A673 (cell line): ENCODE measurements at places on chromosomes 6 and 20. TPM values are rescaled to one million over a fixed set of nuclear protein-coding genes. Genes with fewer than 3 reads are reported as not detected.

- DNase-seq, result no peak
- no peaks in the 10 kb centered on the region for H3K36me3 ChIP-seq
- no peaks in the 10 kb centered on the region for H3K4me1 ChIP-seq
- no peak overlapping the region for H3K4me3 ChIP-seq
- H3K27me3 ChIP-seq, result no peaks in the 10 kb centered on the region
These were observed 107.9 kb upstream of the SYNDIG1 start for GRCh38 chr20:24361541-24361940.

- no peak for DNase-seq
- H3K27ac ChIP-seq, result no peak overlapping the region
- H3K36me3 ChIP-seq, result peaks cover 25% of the 10 kb centered on the region
- no peaks in the 10 kb centered on the region for H3K27me3 ChIP-seq
- H3K4me3 ChIP-seq, result no peak overlapping the region
- peaks cover 15% of the 10 kb centered on the region for H3K4me1 ChIP-seq
These were observed 25.7 kb downstream of the TTI1 start for GRCh38 chr20:38007526-38007925.

DNA sequence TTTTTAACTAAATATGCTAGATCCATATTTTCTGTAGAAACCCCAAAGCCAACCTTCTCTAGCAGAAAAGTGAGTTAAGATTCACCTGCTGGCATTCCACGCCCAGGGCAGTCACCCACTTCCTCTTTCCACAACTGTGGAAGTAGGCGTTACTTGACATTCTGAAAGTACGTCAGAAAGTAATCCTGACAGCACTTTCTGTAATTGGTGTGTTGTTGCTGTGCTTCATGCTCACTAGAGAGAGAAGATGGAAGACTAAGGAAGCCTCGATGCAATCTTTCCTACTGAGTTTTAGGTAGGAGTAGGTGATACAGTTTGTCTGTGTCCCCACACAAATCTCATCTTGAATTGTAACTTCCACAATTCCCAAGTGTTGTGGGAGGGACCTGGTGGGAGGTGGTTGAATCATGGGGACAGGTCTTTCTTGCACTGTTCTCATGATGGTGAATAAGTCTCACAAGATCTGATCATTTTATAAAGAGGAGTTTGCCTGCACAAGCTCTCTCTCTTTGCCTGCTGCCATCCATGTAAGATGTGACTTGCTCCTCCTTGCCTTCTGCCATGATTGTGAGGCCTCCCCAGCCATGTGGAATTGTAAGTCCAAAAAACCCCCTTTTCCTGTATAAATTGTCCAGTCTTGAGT, 101.1 kb downstream of the MAP3K7 start:
- no peaks in the 10 kb centered on the region for H3K36me3 ChIP-seq
- no peak for DNase-seq
- peaks cover 6% of the 10 kb centered on the region for H3K4me1 ChIP-seq
- no peak overlapping the region for H3K27ac ChIP-seq
- H3K4me3 ChIP-seq, result no peak overlapping the region

GRCh38 chr20:13229538-13229937, 8.5 kb downstream of the ISM1 start:
- no peaks in the 10 kb centered on the region for H3K36me3 ChIP-seq
- H3K4me3 ChIP-seq, result no peak overlapping the region
- DNase-seq, result no peak
- peaks cover 14% of the 10 kb centered on the region for H3K27me3 ChIP-seq
- H3K27ac ChIP-seq, result no peak overlapping the region
- H3K4me1 ChIP-seq, result no peaks in the 10 kb centered on the region

- no peak overlapping the region for H3K4me3 ChIP-seq
- no peaks in the 10 kb centered on the region for H3K36me3 ChIP-seq
- H3K27me3 ChIP-seq, result no peaks in the 10 kb centered on the region
- no peak for DNase-seq
These were observed 3.3 kb downstream of the FGD2 start for GRCh38 chr6:37008484-37009465.

DNA sequence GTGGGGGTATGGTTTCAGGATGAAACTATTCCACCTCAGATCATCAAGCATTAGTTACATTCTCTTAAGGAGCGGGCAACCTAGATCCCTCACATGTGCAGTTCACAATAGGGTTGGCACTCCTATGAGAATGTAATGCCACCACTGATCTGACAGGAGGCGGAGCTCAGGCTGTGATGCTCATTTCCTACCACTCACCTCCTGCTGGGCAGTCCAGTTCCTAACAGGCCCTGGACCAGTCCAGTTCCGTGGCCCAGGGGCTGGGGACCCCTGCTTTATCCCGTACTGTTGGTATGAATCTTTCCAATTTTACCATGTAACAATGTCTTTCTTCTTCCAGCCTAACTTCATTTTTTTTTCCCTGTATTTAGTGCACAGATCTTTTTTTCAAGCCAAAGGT, 94.9 kb downstream of the OGFRL1 start:
- no peak for DNase-seq
- H3K27me3 ChIP-seq, result no peaks in the 10 kb centered on the region
- no peak overlapping the region for H3K4me3 ChIP-seq
- no peaks in the 10 kb centered on the region for H3K36me3 ChIP-seq

GRCh38 chr20:32536851-32537656, 48.1 kb downstream of the NOL4L start:
- no peaks in the 10 kb centered on the region for H3K36me3 ChIP-seq
- H3K4me1 ChIP-seq, result peaks cover 11% of the 10 kb centered on the region
- no peak for DNase-seq

GRCh38 chr20:6007529-6008103, 46.2 kb downstream of the LRRN4 start:
- H3K4me1 ChIP-seq, result peaks cover 10% of the 10 kb centered on the region
- peak overlapping the region; percentile 94 for H3K4me3 ChIP-seq
- peak overlapping the region; percentile 27 for H3K27ac ChIP-seq
- DNase-seq, result no peak

DNA sequence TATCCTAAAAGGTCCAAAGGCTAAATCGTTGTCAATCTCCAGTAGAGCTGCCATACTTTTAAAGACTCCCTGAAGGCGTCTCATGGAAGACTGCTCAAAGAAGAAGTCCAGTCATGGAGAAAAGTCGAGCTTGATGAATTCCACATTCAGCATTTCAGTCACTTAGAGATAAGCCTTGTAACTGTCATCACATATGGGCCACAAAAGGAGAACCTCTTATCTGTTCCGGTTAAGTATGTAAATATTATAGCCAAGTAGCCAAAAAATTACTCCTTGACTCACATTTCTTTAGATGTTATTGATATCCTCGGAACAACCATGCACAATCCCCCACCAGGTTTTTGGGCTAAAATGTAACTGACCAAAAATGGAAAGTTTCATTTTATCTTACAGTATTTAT, 9.8 kb upstream of the CNKSR3 start:
- H3K4me3 ChIP-seq, result no peak overlapping the region
- H3K36me3 ChIP-seq, result no peaks in the 10 kb centered on the region
- no peak overlapping the region for H3K27ac ChIP-seq
- no peak for DNase-seq
- peaks cover 6% of the 10 kb centered on the region for H3K4me1 ChIP-seq

DNA sequence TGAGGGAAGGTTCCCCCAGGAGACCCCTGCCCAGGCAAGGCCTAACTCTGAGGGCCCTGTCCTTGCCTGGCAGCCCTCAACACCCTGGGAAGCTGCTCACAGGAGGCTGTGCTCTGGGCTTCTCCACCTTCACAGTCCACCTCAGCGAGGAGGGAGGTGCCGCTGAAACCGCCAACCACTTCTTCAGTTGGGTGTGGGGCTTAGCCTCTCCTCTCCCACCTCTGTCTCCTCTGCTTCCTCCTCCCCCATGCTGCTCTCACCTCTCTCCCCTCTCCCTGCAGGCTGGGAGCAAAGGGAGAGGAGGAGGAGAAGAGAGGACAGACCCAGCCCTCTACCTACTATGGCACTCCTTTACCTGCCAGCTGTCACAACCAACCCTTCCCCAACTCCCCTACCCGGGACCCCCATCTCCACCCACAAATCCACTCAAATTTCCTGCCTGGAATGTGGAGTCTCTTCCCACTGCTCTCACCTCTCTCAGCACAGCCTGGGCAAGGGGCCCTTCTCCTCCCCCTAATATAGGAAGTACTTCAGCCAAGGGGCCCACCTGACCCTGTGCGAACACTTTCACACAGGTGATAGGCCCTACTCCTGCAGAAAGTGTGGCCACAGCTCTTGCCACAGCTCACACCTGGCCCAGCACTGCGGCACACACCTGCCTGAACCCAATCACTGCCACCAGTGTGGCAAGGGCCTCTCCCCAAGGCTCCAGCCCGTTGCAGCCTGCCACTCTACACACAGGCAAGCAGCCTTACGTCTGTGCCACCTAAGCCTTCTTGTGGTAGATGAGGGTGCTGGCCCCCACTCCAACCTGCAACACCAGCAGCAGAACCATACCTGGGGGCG, 7.2 kb downstream of the RING1 start:
- H3K27ac ChIP-seq, result no peak overlapping the region
- H3K4me3 ChIP-seq, result no peak overlapping the region
- H3K27me3 ChIP-seq, result no peaks in the 10 kb centered on the region
- H3K36me3 ChIP-seq, result no peaks in the 10 kb centered on the region
- peaks cover 9% of the 10 kb centered on the region for H3K4me1 ChIP-seq

- no peak overlapping the region for H3K4me3 ChIP-seq
- H3K27ac ChIP-seq, result no peak overlapping the region
- no peak for DNase-seq
- H3K27me3 ChIP-seq, result no peaks in the 10 kb centered on the region
- H3K36me3 ChIP-seq, result no peaks in the 10 kb centered on the region
These were observed 613.1 kb downstream of the EPHA7 start for GRCh38 chr6:92806254-92806653.

DNA sequence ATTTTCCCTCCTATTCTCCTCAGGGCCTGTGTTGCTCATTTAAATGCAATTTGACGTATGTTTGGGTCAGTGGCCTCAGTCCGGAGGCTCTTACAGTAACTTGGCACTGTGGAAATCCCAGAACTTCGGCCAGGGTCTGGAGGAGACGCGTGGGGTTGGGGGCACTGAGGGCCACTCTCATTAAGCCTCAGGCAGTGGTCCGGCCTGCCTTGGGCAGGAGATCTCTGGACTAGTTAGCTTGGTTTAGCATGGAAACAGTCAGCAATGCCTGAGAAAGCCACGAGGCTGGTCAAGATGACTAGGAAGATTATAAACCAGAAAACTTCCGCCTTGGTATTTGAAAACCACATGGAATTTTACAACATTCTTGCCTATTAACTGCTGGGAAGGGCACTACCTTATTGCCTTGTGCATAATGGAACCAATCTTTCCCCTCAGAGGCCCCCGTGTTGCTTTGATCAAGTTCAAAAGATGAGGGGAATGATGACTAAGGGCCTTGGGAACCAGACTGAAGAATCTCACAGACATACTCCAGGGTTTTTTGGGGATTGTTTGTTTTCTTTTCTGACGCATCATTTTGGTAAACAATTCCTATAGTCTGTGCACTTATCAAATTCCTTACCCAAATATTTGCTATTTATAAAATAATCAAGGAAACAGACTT, 206.0 kb upstream of the PREP start:
- H3K36me3 ChIP-seq, result no peaks in the 10 kb centered on the region
- H3K27me3 ChIP-seq, result no peaks in the 10 kb centered on the region
- H3K4me1 ChIP-seq, result peaks cover 3% of the 10 kb centered on the region
- no peak overlapping the region for H3K4me3 ChIP-seq

- no peaks in the 10 kb centered on the region for H3K36me3 ChIP-seq
- H3K27ac ChIP-seq, result no peak overlapping the region
- no peak overlapping the region for H3K4me3 ChIP-seq
- H3K27me3 ChIP-seq, result no peaks in the 10 kb centered on the region
These were observed 106.7 kb downstream of the TMEM242 start for GRCh38 chr6:157216570-157216969.

- no peak for DNase-seq
- H3K27ac ChIP-seq, result no peak overlapping the region
- H3K4me1 ChIP-seq, result no peaks in the 10 kb centered on the region
- H3K4me3 ChIP-seq, result no peak overlapping the region
- H3K36me3 ChIP-seq, result no peaks in the 10 kb centered on the region
These were observed 104.9 kb downstream of the CENPW start for GRCh38 chr6:126444659-126445273.

GRCh38 chr6:51514748-51515402, 572.5 kb downstream of the PKHD1 start:
- H3K4me3 ChIP-seq, result no peak overlapping the region
- no peak for DNase-seq
- H3K27me3 ChIP-seq, result no peaks in the 10 kb centered on the region
- H3K27ac ChIP-seq, result no peak overlapping the region

DNA sequence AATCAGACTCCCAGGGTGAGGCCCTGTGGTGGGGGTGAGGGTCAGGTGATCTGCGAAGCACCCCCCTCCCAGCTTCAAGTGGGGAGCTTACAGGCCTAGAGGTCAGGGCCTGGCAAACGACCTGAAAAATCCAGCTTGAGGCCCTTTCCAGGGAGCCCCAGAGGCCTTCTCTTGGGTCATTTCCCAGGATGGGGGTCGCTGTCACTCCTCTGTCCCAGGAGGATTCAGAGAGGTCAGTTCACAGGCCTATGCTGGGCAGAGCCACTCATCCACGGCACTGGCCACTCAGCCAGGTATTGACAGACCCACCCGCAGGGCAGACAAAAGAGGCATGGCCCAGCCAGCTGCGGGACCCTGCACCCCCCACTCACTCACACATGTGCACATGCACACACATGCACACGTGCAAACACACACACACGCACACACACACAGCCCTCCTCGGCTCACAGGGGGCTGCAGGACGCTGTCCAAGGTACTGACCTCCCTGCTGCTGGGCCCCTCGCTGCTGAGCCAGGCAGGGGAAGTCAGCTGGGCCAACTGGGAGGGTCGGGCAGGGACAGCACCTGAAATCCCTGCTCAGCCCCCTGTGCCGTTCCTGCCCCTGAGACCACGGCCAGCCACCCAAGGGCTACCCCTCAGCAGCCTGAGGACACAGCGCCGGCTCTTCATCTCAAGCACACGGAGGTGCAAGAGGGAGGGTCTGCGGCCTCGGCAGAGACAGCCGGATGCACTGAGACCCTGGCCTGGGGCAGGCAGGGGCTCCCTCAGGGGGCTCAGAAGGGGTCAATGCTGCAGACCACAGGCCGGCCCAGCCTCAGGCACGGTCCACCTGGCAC, 113.8 kb downstream of the TAF4 start:
- no peak overlapping the region for H3K27ac ChIP-seq
- peak; percentile 24 for DNase-seq
- peaks cover 22% of the 10 kb centered on the region for H3K27me3 ChIP-seq

DNA sequence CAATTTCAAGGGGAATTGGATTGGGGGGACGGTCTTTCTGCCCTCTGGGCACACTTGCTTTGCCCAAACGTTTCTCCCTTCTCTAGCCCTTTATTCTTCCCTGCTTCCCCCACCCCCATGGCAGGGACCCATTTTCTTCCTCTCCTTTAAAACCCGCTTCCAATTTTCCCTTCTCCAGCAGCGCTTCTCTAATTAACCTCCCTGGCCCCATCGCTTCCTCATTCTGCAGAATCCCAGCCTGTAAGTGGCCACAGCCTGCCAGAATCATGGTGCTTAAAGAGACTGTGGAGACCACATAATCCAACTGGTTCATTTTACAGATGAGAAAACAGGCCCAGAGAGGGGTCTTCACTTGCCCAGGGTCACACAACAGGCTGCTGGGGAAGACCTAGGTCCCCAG, 61.4 kb downstream of the CPNE5 start:
- no peak overlapping the region for H3K27ac ChIP-seq
- no peak for DNase-seq
- H3K27me3 ChIP-seq, result no peaks in the 10 kb centered on the region
- H3K4me3 ChIP-seq, result no peak overlapping the region

MKKS gene
- total RNA-seq, result 29.2 and 31.9 TPM in 2 replicates

ASIP gene
- 0.74 TPM in 1 of 2 replicates, not detected in the other for total RNA-seq

TNFRSF6B gene
- not detected in 2 replicates for total RNA-seq

OLIG3 gene
- total RNA-seq, result not detected in 2 replicates

FERMT1 gene
- total RNA-seq, result 1.3 and 2.0 TPM in 2 replicates

FAM217A gene
- total RNA-seq, result not detected in 2 replicates

THEMIS gene
- not detected in 2 replicates for total RNA-seq

PLN gene
- total RNA-seq, result not detected in 2 replicates

DDO gene
- total RNA-seq, result not detected in 2 replicates

HTR1B gene
- total RNA-seq, result not detected in 2 replicates

PDE10A gene
- 2.3 and 2.7 TPM in 2 replicates for total RNA-seq

PLCG1 gene
- total RNA-seq, result 146 and 174 TPM in 2 replicates

MCCD1 gene
- total RNA-seq, result not detected in 2 replicates

TRPC4AP gene
- total RNA-seq, result 34.6 and 39.5 TPM in 2 replicates

NKX2-4 gene
- total RNA-seq, result 0.13 TPM in 2 replicates
